Fibroblast of the aortic adventitia (primary cell): ENCODE measurements at places on chromosomes 1 and 21. TPM values are rescaled to one million over a fixed set of nuclear protein-coding genes. Genes with fewer than 3 reads are reported as not detected.

KRTAP22-2 gene
- total RNA-seq = not detected in 2 replicates

TSPAN1 gene
- 0.81 TPM in 1 of 2 replicates, not detected in the other for total RNA-seq

CYP4Z1 gene
- total RNA-seq = not detected in 2 replicates

OR14K1 gene
- total RNA-seq = not detected in 2 replicates

STUM gene
- 0.98 TPM in 1 of 2 replicates, not detected in the other for total RNA-seq
